ENCODE measurements at places on chromosomes 13 and 19. TPM values are rescaled to one million over a fixed set of nuclear protein-coding genes. Genes with fewer than 3 reads are reported as not detected.

The TMEM238 gene
- polyA plus RNA-seq = 1.7 TPM

The IQCN gene
- 0.03 TPM for polyA plus RNA-seq

The KISS1R gene
- 0.05 TPM for polyA plus RNA-seq

The ADAMTSL5 gene
- 6.0 TPM for polyA plus RNA-seq

The SLC6A16 gene
- polyA plus RNA-seq = 0.01 TPM

The ATP13A1 gene
- 23.2 TPM for polyA plus RNA-seq

The CEACAM4 gene
- polyA plus RNA-seq = not detected

The TMPRSS9 gene
- polyA plus RNA-seq = not detected

The SLC25A41 gene
- polyA plus RNA-seq = 0.06 TPM

The C19orf25 gene
- polyA plus RNA-seq = 22.2 TPM

The ZNF417 gene
- polyA plus RNA-seq = 2.1 TPM

- DNase-seq = no peak
Measured at GRCh38 chr13:57137585-57137984, 3.1 kb upstream of the PRR20A start.

GRCh38 chr13:81326913-81327312 lies 986.0 kb upstream of the SPRY2 start:
- no peak for DNase-seq

- DNase-seq = no peak
Measured at GRCh38 chr13:99050983-99051488, 73.2 kb upstream of the DOCK9 start.

DNA sequence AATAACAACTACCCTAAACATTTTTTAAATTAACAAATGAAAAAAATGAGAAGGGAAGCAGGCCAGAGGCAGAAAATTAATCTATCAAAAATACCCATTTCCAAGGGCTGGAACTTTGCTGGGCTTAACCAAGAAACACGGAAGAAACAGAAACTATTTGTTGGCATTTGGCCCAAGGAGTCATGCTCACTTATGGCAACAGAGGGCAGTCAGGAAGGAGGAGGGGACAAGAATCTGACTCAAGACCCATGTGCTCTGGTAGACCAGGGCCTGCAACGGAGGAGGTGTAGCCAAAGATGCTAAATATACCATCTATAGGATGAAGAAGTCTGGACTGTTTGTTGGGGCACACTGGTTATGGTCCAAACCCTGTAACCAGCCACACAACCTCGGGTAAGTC lies 496.7 kb downstream of the COG6 start:
- peak; percentile 83 for DNase-seq

- DNase-seq = no peak
Measured at GRCh38 chr13:107994137-107994536, 221.2 kb downstream of the LIG4 start.

DNA sequence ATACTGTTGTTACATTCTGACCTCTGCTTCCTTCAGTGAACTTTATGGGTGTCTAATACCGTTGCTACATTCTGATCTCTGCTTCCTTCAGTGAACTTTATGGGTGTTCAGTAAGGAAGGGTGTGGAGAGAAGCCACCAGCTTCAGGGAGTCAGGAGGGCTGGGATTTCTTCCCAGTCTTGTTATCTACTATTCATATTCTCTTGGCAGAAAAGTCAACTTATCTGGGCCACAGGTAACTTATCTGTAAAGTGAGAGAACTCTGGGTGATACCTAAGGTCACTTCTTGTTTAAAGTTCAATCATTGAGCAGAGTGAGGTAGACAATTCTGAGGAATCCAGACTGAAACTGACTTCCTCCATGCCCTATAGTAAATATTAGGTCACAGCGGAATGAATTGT lies 71.2 kb upstream of the STK24 start:
- DNase-seq = no peak

GRCh38 chr19:50607874-50608785 lies 31.6 kb downstream of the SYT3 start:
- peak; percentile 5 for DNase-seq

- no peak for DNase-seq
Measured at GRCh38 chr19:49374665-49375434, 11.2 kb downstream of the DKKL1 start.

DNA sequence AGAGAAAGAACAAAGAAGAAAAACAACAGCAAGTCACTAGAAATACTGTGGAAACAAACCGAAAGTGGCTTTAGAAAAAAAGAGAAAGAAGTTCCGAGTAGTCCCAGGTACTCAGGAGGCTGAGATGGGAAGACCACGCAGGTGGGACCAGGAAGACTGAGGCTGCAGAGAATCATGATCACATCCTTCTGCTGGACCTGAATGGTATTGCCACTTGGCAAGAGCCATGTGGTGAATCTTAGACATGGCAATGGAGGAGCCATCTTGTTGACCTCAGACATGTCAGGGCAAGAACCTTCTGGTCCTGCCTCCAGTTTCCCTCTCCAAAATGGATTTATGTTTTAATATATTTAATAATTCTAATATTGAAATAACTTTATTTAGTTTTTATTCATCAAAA lies 37.4 kb upstream of the ZNF724 start:
- DNase-seq = no peak

GRCh38 chr19:7272856-7273578 lies 21.2 kb downstream of the INSR start:
- no peak for DNase-seq

GRCh38 chr13:36193151-36193855 lies 21.1 kb downstream of the SOHLH2 start:
- DNase-seq = peak; percentile 71

- no peak for DNase-seq
Measured at GRCh38 chr19:55058781-55059610, 4.0 kb downstream of the RDH13 start.

DNA sequence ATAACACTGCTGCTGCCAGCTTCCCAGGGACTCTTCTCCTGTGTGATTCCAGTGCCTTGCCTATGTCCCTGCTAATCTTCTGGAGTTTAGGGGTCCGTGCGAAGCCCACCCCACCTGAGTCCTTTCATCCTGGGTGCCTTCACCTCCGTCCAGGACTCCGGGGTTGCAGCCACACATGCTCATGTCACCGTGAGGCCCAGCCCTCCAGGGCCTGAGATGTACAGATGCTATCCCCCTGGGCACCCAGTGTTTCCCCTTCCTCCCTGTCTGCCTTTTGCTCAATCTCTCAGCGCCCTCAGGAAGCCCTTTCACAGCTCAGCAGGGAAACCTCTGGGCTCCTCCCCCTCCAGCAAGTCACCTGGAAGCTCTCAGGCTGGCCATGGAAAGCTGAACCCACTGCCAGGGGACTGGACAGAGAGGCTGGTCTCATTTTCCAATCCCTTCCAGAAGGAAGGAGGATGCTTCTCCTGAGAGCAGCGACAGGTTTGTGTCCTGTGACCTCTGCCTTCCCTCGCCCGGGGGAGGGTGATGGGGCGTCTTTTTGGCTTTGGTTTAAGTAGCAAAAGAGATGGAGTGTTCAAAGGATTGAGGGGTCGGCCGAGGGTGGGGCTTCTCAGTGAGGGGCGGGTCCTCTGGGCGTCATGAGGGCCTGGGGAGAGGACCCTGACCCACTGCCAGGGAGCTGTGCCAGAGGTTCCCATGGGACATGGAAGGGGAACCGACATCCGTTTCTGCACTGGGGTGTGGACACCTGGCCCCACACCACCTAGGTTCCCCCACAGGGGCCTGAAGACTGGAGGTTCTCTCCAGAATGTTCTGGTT lies 30.8 kb upstream of the TFDP1 start:
- no peak for DNase-seq

DNA sequence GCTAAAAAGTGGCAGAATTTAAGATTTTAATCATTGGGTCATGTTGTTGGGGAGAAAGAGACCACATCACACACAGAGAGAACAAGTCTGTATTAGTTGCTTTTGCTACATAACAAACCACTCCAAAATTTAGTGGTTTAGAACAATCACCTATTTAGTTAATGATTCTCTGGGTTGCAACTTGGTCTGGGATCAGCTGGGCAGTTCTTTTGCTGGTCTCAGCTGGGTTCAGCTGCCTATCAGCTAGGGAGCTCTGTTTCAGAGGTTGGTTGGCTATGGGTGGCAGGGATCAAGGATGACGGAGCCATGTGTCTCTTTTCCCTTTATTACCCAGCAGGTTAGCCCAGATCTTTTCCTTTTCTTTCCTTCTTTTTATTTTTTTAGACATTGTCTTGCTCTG lies 8.9 kb downstream of the PINLYP start:
- no peak for DNase-seq

DNA sequence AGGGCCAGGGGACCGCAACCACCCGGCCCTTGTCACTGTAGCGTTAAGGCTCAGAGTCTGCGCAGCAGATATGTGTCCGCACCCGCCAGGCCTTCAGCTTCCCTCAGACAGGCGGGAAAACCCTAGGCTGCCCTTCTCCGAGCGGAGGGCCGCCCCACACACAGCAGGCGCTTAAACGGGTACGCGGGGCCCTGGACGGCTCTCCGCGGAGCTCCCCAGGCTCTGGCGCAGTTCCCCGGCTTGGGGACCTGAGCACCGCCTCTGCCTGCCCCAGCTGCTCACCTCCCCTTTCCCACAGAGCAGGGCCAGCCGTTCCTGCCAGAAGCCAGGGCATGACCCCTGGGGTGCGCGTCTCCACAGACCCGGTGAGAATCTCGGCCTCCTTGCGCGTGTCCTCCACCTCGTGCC lies 593 bp downstream of the ZNF135 start:
- no peak for DNase-seq

- DNase-seq = no peak
Measured at GRCh38 chr19:27997069-27997468, 1215.9 kb downstream of the UQCRFS1 start.

DNA sequence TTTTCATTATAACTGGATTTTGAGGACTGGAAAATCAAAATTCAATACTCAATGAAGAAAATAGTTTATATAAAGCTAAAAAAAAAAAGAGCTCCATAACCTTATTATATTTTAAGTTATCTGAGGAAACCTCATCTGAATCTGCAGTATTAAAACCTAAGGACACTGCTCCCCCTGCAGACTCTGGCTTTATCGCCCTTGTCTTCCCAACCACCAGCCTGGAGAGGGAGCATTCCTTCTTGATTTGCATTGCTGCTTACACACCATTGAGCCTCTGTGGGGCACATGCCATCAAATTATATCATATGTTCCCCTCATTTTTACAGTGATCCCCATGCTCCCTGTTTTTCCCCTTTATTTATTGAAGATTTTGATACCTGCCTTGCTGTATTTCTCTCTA lies 871.4 kb upstream of the GPC6 start:
- DNase-seq = no peak

GRCh38 chr19:41939861-41940730 lies 11.8 kb upstream of the ERFL start:
- no peak for DNase-seq

GRCh38 chr19:35032356-35032865 lies 2.1 kb downstream of the SCN1B start:
- DNase-seq = no peak

DNA sequence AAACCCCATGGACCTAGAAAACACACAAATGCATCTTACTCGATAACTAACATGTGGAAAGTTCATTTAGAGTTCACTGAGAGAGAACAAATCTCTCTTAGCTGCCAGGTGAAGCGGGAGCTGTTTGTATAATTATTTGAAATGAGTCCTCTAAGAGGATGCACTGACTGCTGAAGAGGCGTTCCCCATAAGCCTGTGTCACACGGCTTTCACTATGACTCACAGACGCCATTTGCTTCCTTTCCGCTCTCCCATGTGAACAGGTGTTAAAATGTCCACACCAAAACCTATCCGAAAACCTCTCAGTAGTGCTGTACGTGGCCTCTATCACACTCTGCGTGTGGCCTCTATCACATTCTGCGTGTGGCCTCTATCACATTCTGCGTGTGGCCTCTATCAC lies 101.8 kb downstream of the SOX1 start:
- no peak for DNase-seq

GRCh38 chr13:67408798-67409197 lies 178.7 kb upstream of the PCDH9 start:
- peak; percentile 1 for DNase-seq

DNA sequence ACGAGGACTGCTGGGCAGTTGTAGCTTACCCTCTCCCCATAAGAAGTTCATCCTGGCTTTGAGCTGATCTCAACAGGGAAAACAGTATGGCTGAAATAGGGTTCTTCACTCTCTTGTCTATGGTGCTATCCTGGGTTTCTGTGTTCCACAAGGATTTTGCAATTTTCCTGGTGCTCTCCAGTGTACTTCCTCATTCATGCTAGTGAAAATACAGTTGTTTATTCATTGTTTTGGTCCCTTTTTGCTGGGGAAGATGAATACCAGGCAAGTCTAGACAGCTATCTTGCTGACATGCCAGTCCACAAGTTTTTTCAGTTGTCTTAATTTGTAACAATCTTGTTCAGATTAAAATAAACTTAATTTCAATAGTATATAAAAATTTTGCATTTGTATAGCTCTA lies 306.5 kb downstream of the DLEU7 start:
- DNase-seq = peak; percentile 52
